NCI-H1417 treated with DMSO at 0.1 percent for 48 hours (cell line): ENCODE measurements at places on chromosomes 7 and 10.

GRCh38 chr10:73357821-73358220, 843 bp downstream of the CFAP70 start:
- DNase-seq, result no peak

GRCh38 chr10:672203-672602, 17.3 kb downstream of the DIP2C start:
- no peak for DNase-seq

DNA sequence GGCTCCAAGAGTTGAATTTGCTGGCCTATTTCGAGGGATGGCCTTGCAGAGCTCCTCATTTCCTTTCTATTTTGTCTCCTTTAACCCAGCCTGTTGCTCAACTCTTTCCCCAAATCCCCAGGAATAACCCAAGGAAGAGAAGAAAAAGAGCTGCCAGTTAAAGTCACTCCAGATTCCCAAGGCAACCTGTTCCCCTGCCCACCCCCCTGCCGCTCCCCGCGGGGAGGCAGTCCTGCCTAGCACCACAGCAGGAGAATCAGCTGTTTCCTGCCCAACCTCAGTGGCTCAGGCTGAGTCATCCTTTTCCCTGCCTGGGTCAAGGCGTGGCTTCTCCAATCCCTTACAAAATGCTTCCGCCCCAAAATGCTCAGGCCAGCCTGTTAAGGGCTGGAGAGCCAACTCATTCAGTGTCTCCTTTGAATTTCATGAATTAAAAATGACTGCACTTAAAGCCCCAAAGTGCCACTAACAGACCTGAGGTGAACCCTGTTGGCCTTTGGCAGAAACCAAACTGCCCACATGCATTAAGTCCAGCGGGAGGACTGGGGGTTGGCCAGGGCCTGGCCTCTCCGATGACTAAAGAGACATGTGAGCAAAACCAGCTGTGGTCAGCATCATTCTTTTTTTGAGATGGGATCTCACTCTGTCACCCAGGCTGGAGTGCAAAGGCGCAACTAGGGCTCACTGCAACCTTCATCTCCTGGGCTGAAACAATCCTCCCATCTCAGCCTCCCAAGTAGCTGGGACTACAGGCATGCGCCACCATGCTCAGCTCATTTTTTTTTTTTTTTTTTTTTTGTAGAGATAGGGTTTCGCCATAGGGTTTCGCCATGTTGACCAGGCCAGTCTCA, 83.2 kb upstream of the KIF5B start:
- no peak for DNase-seq

- no peak for DNase-seq
Observed at GRCh38 chr10:22229802-22230157, 12.0 kb upstream of the EBLN1 start.

DNA sequence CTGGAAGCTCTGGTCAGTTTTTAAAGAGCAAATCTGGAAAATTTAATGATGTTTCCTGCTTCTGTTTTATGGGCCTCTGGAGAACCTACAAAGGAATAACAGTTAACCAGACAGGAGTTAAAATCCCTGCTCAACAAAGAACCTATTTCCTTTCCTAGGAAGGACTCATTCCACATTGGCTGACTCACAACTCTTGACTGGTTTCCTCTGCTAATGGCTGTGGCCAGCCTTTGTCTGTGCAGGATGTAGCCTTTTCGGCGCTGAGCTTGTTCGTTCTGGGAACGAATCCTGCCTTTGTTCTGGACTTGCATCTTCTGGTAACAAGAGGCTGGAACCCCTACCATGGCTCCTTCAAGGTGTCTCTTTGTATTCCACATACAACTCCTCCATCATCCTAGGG, 112.8 kb upstream of the PDCD4 start:
- no peak for DNase-seq

DNA sequence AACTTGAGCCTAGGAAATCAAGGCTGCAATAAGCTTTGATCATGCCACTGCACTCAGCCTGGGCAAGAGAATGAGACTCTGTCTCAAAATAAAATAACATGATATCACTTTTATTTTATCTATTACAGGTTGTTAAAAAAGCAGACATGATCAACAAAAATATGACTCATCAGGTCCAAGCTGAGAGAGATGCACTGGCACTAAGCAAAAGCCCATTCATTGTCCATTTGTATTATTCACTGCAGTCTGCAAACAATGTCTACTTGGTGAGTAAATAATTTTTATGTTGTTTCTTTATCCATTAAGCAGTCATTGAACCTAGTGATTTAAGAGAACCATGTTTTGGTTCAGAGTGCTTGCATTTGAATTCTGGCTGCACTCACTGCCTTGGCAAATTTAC, 3.3 kb downstream of the MASTL start:
- no peak for DNase-seq

GRCh38 chr7:4875391-4875790, 8.1 kb downstream of the RADIL start:
- no peak for DNase-seq
